ENCODE measurements at places on chromosomes 3 and 15.

- no peak for DNase-seq
Measured at GRCh38 chr15:94205366-94205765, 26.0 kb upstream of the MCTP2 start.

- no peak for DNase-seq
Measured at GRCh38 chr3:63679186-63679585, 26.7 kb downstream of the SNTN start.

GRCh38 chr3:134477938-134478337 lies 7.8 kb downstream of the ANAPC13 start:
- no peak for DNase-seq

- DNase-seq: no peak
Measured at GRCh38 chr3:12024959-12025570, 20.9 kb downstream of the SYN2 start.

GRCh38 chr3:181623924-181624694 lies 87.6 kb upstream of the SOX2 start:
- no peak for DNase-seq

Data from stimulated activated CD8-positive, alpha-beta memory T cell treated with anti-CD3 and anti-CD28 coated beads, Interleukin-15, amount 100 ng/mL, for 1 hour (primary cell).